GM12892 (cell line): ENCODE measurements at places on chromosomes 12 and 14.

GRCh38 chr14:104040539-104040938 lies 45.0 kb upstream of the ASPG start:
- DNase-seq, result no peak

GRCh38 chr14:31945074-31945613 lies 132.0 kb upstream of the ARHGAP5 start:
- no peak for DNase-seq

GRCh38 chr12:128426511-128426910 lies 159.5 kb downstream of the TMEM132C start:
- DNase-seq, result no peak

DNA sequence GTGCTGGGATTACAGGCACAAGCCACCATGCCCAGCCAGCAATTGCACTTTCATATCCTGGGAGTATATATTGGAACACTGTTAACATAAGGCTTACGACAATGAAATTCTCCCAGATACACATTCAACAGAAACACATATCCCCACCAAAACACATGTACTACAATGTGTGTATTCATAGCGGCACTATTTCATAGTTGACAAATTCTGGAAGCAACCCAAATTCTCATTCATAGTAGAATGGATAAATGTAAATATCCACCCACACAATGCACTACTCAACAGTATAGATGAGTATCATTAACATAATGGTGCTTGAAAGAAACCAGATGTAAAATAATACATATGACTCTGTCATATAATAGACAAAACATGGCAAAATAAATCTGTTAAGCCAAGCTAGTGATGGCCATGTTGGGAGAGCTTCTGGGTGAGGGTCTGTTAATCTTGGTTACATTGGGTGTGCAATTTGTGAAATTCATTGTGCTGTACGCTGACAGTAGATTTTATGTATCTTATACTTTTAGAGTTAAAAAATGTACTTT lies 2.6 kb upstream of the DNAAF2 start:
- DNase-seq, result no peak

DNA sequence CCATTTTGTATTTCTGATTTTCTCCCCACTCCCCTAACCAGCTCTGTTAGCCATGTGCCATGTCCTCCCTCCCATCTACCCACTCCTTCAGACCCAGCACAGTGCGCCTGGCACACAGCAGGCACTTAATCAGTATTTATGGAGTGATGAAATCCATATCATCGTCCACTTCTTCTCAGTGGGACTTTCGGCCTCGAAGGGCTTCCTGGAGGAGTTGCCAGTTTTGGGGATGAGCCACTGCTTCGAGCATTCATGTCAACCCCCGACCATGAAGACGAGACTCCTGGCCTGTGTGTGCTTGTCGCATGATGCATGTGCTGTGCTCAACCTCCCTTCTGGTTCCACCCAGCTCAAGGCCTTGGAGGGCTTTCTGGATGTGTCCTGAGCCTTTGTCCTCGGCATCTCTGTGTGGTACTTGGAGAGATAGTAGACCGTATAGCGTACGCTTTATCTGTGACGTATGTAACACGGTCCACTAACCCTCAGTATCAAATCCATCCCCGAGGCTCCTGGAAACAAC lies 119.5 kb upstream of the RTL1 start:
- no peak for DNase-seq

GRCh38 chr14:71165121-71166031 lies 258.1 kb downstream of the PCNX1 start:
- DNase-seq, result no peak

DNA sequence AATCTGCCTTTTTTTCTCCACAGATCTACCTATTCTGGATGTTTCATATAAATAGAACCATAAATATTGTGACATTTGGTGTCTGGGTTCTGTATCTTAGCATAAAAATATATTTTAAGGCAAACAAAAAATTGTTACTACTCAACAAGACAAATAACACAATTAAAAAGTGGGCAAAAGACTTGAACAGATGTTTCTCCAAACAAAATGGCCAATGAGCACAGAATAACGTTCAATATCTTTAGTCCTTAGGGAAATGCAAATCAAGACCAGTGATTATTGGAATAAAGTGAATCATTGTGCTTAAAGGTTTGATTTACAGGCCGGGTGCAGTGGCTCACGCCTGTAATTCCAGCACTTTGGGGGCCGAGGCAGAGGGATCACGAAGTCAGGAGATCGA lies 1331.3 kb downstream of the AACS start:
- no peak for DNase-seq

DNA sequence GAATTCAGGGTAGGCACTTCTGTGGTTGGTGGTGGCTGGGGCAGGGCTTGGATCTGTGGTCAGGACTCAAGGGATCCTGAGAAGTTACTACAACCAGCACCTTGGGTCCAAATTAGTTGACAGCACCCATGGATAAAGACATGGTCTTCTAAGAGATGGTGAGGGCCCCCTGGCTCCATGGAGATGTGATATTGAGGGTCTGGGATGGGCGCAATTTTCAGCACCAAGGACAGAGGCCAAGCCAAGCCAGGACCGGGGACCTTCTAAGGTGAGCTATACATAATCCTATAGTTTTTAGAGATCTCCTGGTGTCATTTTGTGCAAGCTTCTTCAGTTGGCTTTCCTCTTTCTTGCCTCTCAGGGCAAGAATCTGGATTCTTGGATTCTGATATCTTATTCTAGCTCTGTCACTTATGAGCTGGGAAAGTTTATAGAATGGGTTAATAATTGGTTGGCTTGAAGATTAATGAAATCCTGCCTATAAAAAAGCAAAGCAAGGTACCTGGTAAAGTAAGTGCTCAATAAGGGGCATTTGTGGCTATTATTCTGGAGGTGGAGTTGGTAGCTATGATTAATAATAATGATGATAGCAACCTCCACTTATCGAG lies 130.1 kb upstream of the LHX5 start:
- DNase-seq, result no peak

DNA sequence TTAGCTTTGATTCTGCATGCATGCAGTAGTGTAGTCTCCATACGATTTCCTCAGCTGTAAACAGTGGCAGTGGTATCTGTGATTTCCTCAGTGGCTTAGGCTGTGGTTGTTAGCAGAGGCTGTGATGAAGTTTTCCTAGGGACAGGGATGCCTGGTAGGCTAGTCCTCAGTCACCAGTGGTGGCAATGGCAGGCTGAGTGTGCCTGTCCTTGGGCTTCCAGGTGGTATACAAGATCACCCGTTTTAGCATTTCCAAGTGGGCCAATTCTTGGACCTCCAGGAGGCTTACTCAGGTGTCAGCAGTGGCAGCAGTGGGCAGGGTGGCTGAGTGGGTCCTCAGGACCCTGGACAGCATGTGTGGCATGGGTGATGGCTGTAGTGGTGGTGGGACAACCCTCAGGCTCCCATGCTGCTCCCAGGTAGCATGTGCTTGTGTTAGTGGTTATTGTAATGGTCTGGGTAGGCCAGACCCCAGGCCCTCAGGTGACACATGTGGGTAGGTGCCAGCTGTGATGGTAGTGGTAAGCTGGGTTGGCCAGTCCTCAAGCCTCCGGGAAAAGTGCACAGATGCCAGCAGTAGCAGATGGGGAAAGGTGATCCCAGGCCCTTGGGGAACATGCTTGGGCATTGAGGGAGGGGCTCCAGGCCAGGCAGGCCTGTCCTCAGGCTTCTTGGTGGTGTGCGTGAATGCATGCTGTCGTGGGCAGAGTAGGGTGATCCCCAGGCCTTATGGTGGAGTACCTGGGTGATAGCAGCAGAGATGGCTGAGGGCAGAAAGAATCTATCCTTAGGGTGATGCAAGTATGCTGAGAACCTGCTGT lies 146.5 kb downstream of the PAPOLA start:
- no peak for DNase-seq
